IMR-90 (cell line): ENCODE measurements at places on chromosomes 6 and 20. TPM values are rescaled to one million over a fixed set of nuclear protein-coding genes. Genes with fewer than 3 reads are reported as not detected.

Gene DPPA5
- polyA plus RNA-seq, result not detected in 2 replicates

Gene C6orf120
- polyA plus RNA-seq, result 19.7 and 21.4 TPM in 2 replicates

Gene TEAD3
- polyA plus RNA-seq, result 25.0 and 28.0 TPM in 2 replicates

GRCh38 chr6:44672841-44673240, 285.3 kb downstream of the CDC5L start:
- no peak for DNase-seq

DNA sequence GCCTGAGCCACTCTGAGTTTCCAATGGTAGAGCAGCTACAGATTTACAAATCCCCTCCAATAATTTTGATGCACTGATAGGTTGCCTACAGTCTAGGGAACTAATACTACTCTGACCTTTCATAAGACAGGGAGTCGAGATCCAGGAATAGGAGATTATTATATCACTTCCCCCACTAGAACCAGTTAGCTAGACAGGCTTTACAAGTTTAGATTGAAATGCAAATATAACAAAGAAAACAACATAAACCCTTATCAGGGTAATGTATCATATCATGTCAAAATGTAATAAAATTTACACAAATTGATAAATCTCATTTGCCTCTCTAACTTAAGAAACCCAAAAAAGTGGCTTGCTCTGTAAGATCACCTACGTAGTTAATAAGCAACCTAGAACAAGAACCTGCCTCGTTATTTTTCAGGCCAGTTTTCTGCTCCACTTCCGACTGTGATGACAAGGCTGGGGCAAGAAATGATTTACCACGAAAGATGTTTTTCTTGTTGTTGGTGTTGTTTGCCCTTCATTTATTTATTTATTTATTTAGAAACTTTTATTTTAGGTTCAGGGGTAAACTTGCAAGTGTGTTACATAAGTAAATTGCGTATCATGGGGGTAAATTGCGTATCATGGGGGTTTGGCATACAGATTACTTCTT, 504.2 kb upstream of the ID4 start:
- DNase-seq, result no peak

- DNase-seq, result no peak
Measured at GRCh38 chr20:41406896-41407444, 40.4 kb upstream of the EMILIN3 start.

GRCh38 chr6:139370283-139370998, 4.0 kb downstream of the CITED2 start:
- DNase-seq, result peak; percentile 72
